Smooth muscle cell of the brain vasculature (primary cell): ENCODE measurements at places on chromosomes 12 and 14.

DNA sequence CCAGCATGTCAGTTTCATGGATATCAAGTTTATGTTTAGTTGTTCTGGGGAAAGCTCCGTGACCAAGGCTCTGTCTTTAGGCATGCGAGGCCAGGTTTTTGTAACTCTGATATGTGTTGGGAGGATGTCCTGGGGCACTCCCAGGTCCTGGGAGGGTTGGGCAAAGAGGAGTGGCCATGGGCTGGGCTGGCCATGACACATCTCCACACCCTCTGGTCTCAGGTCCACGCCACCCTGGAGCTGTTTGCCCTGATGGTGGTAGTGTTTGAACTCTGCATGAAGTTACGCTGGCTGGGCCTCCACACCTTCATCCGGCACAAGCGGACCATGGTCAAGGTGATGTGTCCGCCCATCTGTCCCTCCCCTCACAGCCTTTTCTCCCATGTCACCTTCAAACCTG, 46.4 kb downstream of the TPCN1 start:
- DNase-seq = no peak

- no peak for DNase-seq
Observed at GRCh38 chr14:81946834-81947798, 413.5 kb upstream of the SEL1L start.

DNA sequence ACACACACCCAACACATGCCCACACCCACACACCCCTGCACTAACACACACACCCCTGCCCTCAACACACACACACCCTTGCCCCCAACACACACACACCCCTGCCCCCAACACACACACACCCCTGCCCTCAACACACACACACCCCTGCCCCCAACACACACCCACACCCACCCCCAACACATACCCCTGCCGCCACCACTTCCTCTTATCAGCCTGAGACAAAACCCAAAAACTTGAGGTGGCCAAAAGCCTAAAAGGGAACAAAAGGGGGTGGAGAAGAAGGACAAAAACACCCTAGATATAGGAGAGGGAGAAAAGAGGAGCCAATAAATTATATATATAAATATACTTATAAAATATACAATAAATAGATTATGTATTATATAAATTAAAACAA, 9.1 kb upstream of the DEGS2 start:
- no peak for DNase-seq

DNA sequence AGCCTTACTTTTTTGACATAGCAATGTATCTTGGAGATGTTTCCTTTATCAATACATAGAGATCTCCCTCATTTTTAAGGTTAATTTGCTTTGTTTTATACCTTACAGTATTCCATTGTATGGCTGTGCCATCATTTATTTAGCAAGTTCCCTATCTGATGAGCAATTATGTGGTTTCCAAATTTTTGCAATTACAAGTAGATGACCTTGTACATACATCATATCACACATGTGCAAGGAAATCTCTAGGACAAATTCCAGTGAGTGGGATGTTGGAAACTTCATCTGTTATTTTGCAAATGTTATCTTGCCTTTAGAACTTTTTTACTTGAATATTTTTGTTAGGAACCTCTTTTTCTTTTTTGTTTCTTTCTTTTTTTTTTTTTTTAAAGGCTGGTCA, 49.7 kb downstream of the DRAM1 start:
- no peak for DNase-seq

DNA sequence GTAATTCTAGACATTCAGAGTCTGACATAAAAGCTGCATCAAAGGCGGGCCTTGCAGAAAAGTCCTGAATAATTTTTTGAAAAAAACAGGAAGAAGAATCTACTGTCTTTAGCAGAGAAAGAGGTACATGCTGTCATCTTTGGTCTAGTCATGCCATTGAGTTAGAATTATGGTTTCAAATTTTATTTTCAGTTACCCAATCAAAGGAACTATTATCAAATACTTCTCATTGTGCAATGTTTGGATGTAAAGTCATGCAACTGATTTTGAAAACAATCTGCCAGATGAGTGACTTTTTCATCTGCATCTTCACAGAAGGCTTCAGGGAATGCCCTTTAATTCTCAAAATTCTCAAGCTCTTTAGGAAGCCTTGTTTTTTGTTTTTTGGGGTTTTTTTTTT, 803.5 kb downstream of the FLRT2 start:
- DNase-seq = no peak

GRCh38 chr12:82510386-82510785, 152.1 kb downstream of the METTL25 start:
- DNase-seq = no peak

DNA sequence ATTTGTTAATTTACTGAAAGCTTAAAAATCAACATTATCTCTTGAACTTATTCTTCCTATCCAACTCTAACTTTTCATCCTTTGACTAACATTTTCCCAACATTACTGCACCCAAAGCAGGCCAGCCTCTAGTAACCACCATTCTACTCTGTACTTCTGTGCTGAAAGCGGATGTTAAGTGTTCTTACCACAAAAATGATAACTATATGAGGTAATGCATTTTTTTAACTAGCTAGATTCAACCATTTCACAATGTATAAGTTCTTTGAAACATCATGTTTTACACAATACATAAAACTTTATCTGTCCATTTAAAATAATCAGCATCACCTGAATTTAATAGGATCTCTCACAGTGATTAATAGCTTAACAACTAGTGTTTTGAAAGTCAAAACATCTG, 468.5 kb upstream of the MGAT4C start:
- no peak for DNase-seq

DNA sequence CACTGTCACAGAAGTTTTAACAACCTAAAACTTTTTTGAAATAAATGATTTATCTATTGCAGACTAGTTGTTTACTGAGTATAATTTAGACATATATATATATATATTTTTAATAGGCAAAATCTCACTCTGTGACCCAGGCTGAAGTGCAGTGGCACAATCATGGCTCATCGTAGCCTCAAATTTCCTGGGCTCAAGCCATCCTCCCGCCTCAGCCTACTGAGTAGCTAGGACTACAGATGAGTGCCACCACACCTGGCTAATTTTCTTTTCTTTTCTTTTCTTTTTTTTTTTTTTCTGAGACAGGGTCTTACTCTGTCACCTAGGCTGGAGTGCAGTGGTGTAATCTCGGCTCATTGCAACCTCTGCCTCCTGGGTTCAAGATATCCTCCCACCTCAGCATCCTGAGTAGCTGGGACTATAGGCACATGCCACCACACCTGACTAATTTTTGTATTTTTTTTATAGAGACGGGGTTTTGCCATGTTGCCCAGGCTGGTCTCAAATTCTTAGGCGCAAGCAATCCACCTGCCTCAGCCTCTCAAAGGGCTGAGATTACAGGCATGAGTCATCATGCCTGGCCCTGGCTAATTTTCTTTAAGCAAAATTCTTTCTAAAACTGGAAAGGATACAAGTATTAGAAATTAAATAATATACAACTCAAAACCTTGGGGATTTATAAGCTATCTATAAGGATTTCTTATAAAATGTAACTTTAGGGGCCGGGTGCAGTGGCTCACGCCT, 23.1 kb downstream of the EEA1 start:
- DNase-seq = no peak

DNA sequence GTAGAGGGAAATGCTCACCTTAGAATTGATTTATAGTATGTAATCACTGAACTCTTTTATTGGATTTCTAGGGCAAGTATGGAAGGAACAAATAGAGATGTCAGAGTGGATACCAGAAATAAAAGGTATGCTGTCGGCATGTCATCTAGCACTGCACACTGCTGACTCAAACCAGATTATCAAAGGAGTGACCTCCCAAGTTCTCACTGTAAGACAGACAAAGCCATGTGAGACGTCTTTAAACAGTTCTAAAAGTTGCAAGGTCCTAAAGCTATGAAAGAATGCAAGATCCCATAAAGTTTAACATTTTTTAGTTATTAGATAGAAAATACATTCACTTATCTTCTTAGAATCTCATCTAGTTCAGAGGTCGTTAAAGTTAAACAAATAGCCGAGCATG, 70.0 kb upstream of the CPM start:
- no peak for DNase-seq

DNA sequence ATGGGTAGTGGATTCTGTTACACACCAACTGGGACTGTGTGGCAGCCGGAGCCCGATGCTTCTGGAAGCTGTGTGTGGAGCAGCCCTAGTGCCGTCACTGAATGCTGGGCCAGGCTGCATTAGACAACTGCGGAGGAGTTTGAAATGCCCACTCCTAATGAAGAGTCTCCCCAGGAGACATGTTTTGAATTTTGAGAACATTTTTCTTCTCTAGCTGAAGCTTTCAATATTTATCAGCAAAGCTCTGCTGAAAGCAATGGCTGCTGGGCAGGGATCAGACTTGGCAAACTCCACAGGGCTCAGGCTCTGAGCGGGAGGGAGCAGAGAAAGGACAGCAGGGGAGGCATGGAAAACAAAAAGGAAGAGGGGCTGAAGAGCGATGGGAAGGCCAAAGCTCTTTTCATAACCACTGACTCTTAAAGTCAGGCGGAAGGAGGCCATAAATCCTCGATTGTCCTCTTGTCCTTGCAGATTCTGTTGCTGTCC, 189.1 kb downstream of the MON2 start:
- no peak for DNase-seq

GRCh38 chr12:75656648-75657047, 145.2 kb upstream of the KRR1 start:
- DNase-seq = no peak

DNA sequence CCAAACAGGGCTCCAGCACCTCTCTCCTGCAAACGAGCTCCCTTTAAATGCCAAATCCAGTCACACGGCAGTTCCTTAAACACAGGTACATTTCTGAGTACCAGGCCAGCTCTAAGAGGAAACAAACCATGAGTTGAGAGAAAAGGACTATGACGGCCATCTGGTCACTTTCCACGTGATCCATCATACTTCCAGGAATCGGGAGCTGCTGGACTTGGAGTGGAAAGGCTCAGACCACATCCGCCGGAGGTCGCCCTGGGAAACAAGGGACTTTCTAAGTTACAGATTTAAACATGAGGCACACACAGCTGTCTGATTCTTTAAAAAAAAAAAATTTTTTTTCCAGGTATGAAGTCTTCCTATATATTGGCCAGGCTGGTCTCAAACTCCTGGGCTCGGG, 39.2 kb downstream of the ACADS start:
- no peak for DNase-seq

DNA sequence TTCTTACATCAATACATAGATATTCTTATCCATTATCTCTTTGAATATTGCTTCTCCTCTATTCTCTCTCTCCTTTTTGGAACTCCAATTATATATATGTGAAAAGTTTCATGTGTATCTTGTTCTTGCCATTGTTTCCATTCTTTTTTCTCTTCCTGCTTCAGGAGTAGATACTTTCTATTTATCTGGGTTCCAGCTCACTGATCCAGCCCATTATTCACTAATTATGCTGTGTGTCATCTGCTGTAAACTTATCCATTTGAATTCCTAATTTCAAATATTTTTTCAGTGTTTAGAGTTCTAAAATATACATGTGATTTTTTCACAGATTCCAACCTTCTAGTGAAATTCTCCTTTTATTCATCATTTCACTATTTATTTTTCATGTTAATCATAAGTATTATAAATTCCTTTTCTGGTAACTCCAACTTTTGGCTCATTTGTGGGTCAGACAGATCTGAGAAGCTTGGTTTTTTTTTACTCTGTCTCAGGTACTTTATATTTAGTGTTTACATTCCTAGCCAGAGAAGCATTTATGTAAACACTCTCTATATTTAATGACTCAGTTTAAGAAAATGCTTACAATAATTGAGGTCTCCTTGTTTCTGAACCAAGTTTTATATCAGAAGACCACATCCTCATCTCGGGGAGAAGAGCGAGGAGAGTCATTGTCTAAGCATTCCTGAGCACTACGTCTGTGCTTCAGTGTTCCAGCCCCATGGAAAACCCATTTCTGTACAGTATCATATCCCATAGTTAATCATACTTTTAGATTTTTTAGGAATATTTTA, 15.9 kb upstream of the AMIGO2 start:
- DNase-seq = no peak

DNA sequence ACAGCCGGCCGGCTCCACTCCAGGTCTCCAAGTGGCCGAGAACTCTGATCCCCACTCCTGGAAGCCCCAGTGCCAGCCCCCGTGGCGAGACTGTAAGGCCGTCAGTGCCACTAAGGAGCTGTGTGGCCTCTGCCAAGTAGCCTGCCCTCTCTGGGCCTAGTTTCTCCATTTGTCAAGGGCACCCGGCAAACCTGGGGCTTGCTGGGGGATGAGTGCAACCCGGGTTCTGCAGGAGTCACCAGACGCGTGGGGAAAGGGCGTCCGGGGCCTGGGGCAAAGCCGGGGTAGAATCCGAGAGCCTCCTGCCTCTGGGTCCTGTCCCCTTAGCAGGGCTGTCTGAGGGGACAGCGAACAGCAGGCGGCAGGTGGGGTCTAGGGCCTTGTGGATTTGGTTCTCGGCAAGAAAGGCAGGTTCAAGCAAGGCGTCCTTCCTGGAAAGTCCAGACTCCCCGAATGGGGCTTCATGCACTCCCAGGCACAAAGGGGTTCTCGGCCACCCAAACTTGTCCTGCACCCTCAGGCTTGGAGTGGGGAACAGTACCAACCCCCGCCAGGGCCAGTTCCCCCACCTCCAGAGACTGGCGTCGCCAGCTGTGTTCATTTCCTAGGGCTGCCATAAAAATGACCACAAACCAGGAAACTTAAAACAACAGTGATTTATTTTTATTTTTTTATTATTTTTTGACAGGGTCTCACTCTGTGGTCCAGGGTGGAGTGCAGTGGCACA, 56.0 kb downstream of the NCOR2 start:
- no peak for DNase-seq

GRCh38 chr12:123232472-123232806, 502 bp downstream of the MPHOSPH9 start:
- no peak for DNase-seq

- no peak for DNase-seq
Observed at GRCh38 chr12:119292893-119293630, 41.5 kb upstream of the CCDC60 start.

GRCh38 chr12:65612440-65612839, 211.8 kb upstream of the HMGA2 start:
- no peak for DNase-seq

- no peak for DNase-seq
Observed at GRCh38 chr12:79127271-79127751, 262.7 kb downstream of the SYT1 start.

- DNase-seq = peak; percentile 3
Observed at GRCh38 chr12:105740970-105741725, 397.6 kb downstream of the NUAK1 start.

DNA sequence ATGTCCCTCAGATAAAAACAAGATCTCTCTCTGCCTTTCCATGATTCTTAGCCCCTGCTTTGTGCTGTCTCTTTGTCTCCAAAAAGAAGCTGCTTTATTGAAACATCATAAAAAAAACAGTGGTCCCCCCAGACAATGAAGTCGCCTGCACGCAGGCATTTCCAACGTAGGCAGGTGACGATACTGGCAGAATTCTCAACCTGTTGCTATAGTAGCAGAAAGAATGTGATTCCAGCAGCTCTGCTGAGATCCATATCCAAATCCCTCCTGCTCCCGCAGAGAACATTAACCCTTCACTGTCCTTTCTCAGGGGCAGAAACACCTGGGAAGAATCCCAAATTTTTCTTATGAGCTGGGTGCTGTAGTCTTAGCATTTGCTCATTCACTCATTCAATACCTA, 84.8 kb downstream of the STON2 start:
- DNase-seq = no peak
